ENCODE measurements at places on chromosomes 2 and 18.

GRCh38 chr18:8868276-8868675, 162.9 kb downstream of the MTCL1 start:
- DNase-seq: no peak

DNA sequence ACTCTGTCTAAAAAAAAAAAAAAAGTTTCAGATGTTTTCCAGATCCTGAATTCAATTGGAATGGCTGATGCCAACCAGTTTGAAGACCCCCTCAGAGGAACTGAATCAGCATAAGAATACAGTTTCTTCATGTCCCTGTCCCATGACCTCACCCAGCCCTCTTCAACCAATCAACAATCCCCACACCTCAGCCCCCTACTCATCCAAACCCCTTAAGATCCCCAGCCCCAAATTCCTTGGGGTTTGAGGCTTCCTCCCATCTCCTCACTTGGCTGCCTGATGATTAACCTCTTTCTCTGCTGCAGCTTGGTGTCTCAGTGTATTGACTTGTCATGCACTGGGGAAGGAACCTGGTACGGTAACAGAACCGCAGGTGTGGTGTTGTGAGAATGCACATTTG, 97.6 kb upstream of the CABLES1 start:
- DNase-seq: no peak

DNA sequence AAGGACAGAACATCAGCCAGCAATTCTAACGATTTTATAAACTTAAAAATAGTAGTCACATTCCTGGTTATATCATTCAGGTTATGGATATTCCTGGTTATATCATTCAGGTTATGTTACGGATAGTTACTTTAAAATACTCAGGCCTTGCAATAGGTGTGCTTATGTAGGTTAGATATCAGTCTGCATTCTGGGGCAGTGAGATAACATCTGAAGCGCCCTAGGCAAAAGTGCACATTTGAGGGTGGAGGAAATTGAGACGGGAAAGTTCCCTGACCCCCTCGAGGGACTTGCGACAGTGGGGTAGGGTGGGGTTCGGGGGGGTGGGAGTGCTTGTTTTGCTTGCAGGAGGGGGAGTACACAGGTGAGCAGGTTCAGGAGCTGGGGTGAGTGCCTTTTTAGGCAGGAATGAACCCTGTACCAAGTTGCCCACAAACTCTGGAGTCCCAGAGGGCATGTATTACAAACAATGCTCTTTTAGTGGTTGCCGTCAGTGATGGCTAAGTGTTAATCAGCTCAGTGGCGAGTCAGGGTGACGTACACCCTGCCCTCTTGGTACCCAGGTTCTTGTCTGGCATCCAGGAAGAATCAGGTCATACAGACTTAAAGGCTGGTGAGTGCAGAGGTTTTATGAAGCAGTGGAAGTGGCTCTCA, 31.8 kb downstream of the CREG2 start:
- DNase-seq: no peak

DNA sequence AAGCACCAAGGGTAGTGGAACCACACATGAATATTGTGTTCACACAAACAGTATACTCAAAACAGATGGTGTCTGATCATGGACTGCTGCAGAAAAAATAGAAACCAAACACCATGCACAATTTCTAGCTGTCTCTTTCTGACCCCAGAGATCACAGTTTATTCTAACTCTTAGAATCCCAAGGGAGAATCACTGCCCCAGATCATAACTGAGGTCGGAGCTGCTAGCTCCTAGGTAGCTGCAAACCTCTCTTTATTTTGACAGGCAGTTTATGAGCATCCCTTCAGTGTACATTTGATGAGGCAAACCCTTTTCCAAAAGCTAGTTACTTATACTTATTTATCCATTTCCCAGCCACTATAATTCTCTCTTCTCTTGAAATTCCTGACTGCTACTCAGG, 439.1 kb upstream of the HNMT start:
- DNase-seq: no peak

- no peak for DNase-seq
Observed at GRCh38 chr2:180873219-180873618, 107.2 kb upstream of the UBE2E3 start.

DNA sequence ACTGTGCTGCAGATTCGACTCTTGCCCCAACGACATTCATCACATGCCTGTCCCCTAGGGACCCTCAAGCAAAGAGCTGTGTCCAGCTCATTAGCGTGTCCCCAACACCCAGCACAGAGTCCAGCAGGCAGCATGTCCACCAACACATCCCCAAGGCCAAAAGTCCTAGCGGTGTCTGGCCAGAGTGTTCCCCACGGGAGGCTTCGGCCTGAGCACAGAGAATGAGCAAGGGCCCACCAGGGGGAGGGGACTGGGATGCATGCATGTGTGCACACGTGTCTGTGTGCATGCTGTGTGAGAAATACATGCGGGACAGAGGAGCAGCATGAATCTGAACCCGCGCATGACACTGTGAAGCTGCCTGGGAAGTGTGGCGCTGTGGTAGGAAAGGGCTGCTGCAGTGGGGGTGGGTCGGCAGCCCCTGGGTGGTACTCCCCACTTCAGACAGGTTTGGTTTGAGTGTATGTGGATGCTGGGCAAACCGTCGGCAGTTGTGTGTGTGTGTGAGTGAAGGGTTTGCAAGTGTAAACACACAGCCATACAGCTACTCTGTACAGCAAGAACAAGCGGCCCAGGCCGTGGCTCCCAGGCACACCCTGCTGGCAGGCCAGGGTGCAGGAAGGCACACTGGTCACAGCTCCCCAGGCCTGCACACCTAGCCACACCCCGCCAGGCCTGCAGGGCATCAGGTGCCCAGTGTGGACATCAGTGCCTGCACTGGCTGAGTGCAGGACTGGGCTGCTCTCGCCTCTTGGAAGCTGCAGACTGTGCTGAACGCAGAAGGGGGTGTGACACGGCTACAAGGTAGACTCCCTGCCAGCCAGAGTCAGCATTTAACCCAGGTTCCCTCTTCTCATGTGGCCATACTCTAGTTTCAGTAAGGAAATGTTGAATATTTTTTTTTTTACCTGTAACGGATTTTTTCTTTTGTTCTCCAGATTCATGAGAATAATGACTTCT, 19.5 kb upstream of the HES6 start:
- no peak for DNase-seq

Data from stimulated activated CD4-positive, alpha-beta T cell treated with anti-CD3 and anti-CD28 coated beads, Interleukin-12 subunit alpha, Interleukin-12 subunit beta, amount 100 ng/mL, for 48 hours (primary cell).